Hippocampal formation (tissue), 2 donors: ENCODE measurements at places on chromosomes 1 and 21.

DNA sequence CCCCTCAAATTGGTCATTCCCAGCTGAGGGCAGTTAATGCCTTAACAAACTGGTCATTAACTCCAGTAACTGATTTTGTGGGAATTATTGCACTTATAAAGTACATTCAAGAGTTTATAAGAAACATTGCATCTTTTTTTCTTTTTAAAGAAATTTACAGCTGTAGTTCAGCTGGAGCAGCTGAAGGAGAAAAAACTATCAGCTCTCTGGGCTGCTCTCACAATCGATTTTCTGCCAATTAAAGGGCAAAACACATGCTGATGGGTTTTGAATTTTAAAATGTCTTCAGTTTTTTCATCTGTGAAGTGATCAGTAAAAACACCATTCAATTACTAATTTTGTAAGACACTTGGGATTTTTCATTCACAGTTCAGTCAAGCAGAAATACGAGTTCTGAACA lies 74.7 kb downstream of the KIFAP3 start:
- DNase-seq: no peak

- DNase-seq: no peak
These were observed 1.1 kb downstream of the SOD1 start for GRCh38 chr21:31660591-31660990.

GRCh38 chr1:45332346-45332720 lies 5.6 kb downstream of the HPDL start:
- no peak for DNase-seq

- DNase-seq: no peak
These were observed 58.1 kb downstream of the KIAA0040 start for GRCh38 chr1:175134500-175134899.

- no peak for DNase-seq
These were observed 72.6 kb upstream of the IPO9 start for GRCh38 chr1:201756406-201756805.

- DNase-seq: no peak
These were observed 17.4 kb upstream of the SHE start for GRCh38 chr1:154519591-154519991.

DNA sequence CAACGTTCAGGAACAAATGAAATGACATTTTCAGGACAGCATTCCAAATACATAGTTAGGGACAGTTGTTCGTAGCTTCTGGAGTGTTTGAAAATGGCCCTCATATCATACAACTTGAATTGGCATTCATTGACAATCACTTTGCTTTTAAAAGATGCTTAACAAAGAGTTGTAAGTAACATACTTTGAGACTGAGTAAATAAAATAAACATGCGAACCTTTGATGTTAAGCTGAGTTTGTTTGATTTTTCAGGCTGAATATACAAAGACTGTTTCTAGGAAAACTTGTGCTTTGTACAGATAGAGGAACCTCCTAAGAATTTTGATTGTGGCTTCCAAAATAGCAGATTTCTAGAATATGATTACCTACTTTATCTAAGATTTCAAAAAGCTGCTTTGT lies 45.3 kb downstream of the ITSN1 start:
- no peak for DNase-seq

DNA sequence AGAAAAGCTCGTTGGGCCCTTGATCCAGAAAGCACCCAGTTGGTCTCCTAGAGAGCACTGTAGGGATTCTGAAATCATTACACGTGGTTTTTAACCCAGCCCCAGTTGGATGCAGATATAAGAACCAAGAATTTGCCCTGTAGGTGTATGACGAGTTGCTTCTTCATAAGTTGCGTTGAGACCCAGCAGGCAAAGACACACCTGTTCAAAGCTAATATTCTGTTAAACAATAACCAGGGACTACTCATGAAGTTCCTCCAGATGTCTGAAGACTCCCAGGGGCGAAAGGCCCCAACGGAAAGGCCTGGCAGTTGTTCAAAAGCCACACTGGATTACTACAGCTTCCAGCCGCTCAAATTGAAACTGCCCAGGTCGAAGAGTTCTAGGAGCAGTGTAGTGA lies 88.6 kb upstream of the HNRNPU start:
- no peak for DNase-seq

DNA sequence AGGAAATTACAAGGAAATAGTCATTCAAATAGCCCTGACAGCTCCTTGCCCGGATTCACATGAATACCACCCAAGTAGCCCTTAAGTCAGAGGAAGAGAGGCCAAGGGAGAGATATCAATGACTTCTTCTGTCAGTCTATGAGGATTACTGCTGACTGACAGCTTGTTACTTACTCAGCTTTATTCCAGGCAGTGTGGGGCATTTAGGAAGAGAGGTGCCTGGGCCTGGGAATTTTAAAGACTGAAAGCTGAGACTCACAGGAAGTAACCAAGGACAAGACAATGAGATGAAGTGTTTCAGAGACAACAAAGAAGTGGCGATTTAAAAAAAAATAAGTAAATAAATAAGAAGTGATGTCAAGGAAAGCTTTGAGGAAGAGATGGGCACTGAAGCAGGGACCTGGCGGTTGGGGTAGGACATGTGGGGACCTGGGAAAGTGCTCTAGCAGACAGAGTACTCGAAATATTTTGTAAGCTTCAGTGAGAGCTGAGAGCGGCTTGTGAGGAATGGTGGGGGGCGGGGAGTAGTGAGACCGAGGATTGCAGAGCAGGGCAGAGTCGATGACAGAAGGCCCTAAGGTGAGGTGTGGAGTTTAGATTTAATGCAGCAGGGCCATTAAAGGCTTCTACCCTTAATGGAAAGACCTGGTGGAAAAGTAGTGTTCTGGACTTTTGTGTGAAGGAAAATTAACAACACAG lies 58.9 kb downstream of the ST3GAL3 start:
- no peak for DNase-seq

DNA sequence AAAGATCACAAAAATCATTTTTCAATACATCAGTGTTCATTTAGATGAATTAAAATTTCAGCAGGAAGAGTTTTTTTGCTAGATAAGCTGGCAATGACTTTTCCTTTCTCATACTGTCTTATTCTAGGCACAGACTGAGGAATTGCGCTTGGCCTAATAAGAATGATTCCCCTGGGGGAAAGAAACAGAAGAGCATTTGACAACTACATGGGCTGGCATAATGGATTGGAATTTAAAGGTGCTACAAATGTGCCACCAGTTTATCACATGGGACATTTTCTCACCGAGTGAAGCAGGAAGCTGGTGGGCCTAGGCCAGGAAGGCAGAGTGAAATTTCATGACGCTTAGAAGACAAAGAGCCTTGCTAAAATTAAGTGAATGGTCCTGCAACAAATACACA lies 39.3 kb downstream of the CDKN2C start:
- DNase-seq: no peak

DNA sequence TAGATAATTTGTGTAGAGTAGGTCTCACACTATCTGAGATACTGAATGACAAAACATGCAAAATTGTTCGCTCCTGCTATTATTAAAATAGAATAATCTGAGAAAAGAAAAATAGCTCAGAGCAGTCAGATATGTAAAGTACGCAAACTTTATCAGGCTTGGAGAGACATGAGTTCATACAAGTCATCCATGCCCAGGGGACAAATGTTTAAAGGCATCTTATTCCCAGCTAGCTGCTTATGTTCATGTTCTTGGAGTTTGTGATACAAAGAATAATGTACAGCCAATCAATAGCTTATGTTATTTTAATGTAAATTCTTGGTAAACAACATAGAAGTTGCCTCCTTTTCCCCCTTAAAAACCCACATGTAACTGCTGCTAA lies 69.4 kb upstream of the USP25 start:
- DNase-seq: no peak

GRCh38 chr1:208149776-208150514 lies 94.2 kb downstream of the PLXNA2 start:
- no peak for DNase-seq

- DNase-seq: no peak
These were observed 93.8 kb downstream of the PLPPR5 start for GRCh38 chr1:98910827-98911226.
